ENCODE measurements at places on chromosomes 2 and 18. TPM values are rescaled to one million over a fixed set of nuclear protein-coding genes. Genes with fewer than 3 reads are reported as not detected.
A peak's percentile ranks its signal among the peaks of the same experiment; 100 is the strongest.

Gene MC2R
- not detected for total RNA-seq

Gene FBXO41
- total RNA-seq, result 1.6 TPM

DNA sequence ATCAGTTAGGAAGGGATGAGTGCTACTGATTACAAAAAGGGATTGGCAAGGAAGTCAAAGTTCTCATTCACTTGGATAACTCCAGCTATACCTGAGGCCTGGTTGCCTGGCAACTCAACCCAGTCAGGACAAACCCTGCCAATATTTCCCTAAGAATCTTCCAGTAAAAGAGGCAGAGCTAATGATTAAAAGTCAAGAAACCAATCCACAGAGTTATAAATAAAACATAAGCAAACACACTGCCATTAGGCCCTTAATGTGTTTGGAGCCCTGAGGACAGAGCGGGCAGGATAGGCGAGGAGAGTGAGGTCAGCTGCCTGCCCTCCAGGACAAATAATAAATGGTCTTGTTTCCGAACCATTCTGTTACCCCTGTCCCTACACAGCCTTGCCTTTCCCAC, 215.6 kb upstream of the NABP1 start:
- no peak for DNase-seq
- H3K4me1 ChIP-seq, result no peaks in the 10 kb centered on the region
- no peaks in the 10 kb centered on the region for H3K27me3 ChIP-seq
- no peaks in the 10 kb centered on the region for H3K36me3 ChIP-seq
- H3K4me3 ChIP-seq, result no peak overlapping the region
- H3K27ac ChIP-seq, result no peak overlapping the region

DNA sequence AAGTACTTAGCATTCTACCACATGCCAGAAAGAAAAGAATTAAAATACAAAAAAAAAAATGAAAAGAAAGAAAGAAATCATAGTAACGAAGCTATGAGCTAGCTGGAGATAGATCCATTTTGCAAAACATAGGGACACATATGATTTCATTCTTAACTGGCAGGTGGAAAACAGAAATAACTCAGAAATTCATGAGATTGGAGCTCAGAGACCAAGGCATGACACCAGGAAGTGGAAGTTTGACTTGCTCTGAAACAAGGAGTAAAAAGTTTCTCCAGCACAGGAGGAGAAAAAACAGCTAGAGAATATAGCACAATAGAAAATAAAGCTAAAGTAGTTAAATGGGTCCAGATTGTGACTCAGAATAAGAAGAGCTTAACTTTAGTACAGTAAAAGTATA, 278.1 kb downstream of the ZEB2 start:
- no peak overlapping the region for H3K4me3 ChIP-seq
- no peaks in the 10 kb centered on the region for H3K4me1 ChIP-seq
- no peak overlapping the region for H3K27ac ChIP-seq

GRCh38 chr18:36364911-36365624, 67.6 kb downstream of the FHOD3 start:
- no peak for DNase-seq
- H3K27ac ChIP-seq, result no peak overlapping the region
- no peak overlapping the region for H3K4me3 ChIP-seq
- no peaks in the 10 kb centered on the region for H3K27me3 ChIP-seq
- no peaks in the 10 kb centered on the region for H3K4me1 ChIP-seq
- no peaks in the 10 kb centered on the region for H3K36me3 ChIP-seq

GRCh38 chr2:240803191-240803590, 16.8 kb downstream of the KIF1A start:
- no peak overlapping the region for H3K27ac ChIP-seq
- DNase-seq, result no peak
- no peaks in the 10 kb centered on the region for H3K27me3 ChIP-seq
- H3K4me3 ChIP-seq, result no peak overlapping the region
- no peaks in the 10 kb centered on the region for H3K36me3 ChIP-seq

DNA sequence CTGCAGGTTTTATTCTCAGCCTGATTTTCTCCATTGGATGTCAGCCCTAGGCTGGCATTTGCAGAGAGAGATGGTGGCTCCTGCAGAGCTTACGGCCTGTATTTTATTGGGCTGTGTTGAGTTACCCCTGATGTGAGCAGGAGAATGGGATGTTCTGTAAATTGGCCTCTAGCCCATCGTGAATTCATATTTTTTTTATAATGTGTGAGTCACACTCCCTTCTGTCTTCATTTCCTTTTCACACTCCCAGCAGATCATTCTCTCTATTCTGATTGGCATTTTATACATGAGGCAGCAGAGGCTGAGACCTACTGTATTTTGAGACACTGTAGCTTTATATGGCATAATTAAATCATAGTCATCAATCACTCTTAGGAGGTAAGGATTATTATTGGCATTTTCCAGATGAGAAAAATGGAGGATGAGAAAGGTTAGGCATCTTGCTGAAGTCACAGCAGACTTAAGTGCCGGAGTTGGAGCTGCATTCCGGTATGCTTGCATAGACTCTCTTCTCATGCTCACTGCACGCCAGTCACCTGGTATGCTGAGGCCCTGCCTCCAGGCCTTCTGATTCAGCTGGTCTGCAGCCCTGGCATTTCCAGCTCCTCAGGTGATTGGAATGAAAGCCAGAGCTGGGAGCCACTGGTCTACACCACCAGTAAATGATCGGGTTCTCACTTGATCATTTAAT, 142.4 kb downstream of the NEDD4L start:
- no peak for DNase-seq
- no peak overlapping the region for H3K4me3 ChIP-seq
- H3K27ac ChIP-seq, result peak overlapping the region; percentile 54
- H3K27me3 ChIP-seq, result no peaks in the 10 kb centered on the region

- no peaks in the 10 kb centered on the region for H3K36me3 ChIP-seq
- H3K27ac ChIP-seq, result no peak overlapping the region
- no peak overlapping the region for H3K4me3 ChIP-seq
- H3K4me1 ChIP-seq, result no peaks in the 10 kb centered on the region
- no peak for DNase-seq
These were observed 126.7 kb downstream of the MYCN start for GRCh38 chr2:16067037-16067406.

- no peak for DNase-seq
- H3K4me3 ChIP-seq, result peak within 1 kb of the TSS; percentile 36
- H3K27me3 ChIP-seq, result peaks cover 100% of the 10 kb centered on the region
- no peaks in the 10 kb centered on the region for H3K36me3 ChIP-seq
- peak within 1 kb of the TSS; percentile 75 for H3K27ac ChIP-seq
These were observed at the start of gene HOXD10 for GRCh38 chr2:176115883-176116813. TSS of gene HOXD10 (plus strand) at chr2:176116778. CDS start at chr2:176116834, 56 bp downstream.

GRCh38 chr2:46563186-46563585, 83.8 kb downstream of the TMEM247 start:
- H3K4me1 ChIP-seq, result no peaks in the 10 kb centered on the region
- no peak overlapping the region for H3K27ac ChIP-seq
- no peaks in the 10 kb centered on the region for H3K36me3 ChIP-seq
- H3K27me3 ChIP-seq, result no peaks in the 10 kb centered on the region
- H3K4me3 ChIP-seq, result no peak overlapping the region

GRCh38 chr2:128304715-128305554, 13.7 kb downstream of the HS6ST1 start:
- H3K4me3 ChIP-seq, result no peak overlapping the region
- H3K27me3 ChIP-seq, result no peaks in the 10 kb centered on the region
- DNase-seq, result peak; percentile 90
- H3K4me1 ChIP-seq, result peaks cover 68% of the 10 kb centered on the region
- peak overlapping the region; percentile 98 for H3K27ac ChIP-seq
- no peaks in the 10 kb centered on the region for H3K36me3 ChIP-seq

Measured in breast epithelium (tissue), 4 donors.